ENCODE measurements at places on chromosomes 5 and 9.

DNA sequence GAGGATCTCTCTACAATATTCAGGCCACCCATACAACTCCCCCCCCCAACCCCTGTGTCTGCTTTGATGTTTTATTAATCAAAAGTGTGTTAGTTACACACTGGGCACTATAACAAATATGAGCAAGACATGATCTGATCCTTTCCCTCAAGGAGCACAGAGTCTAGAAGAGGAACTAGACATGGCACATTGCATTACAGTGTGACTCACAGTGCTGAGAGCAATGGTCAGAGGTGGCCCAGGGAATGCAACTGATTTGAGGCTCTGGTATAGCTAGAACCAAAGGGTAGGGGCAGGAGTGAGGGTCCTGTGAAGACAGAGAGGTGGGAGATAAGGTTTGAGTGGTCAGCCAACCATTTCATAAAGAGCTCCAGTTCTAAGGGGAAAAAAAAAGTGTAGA is 539.2 kb downstream of the ACTL7B start:
- DNase-seq = no peak

GRCh38 chr9:74859786-74860185 is 27.9 kb downstream of the TRPM6 start:
- DNase-seq = no peak

DNA sequence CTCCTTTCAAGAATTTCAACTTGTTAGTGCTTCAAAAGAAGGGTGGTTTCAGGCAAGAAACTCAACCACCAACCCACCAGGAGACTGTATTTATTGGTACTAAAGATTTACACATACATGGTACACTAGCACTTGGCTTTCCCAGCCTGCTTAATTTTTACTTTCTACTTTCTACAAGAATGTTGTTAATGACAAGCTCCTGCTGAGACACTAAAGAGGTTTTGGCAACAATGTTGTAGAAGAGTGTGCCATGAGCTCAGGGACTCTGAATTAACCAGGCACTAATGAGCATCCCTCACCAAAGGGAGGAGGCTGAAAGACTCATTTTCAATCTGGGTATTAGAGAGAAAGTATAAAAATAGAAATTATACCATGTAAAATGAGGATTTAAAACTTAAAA is 195.0 kb downstream of the KIAA0825 start:
- DNase-seq = no peak

- peak; percentile 54 for DNase-seq
Observed at GRCh38 chr9:128689293-128689774, 312 bp downstream of the SET start.

DNA sequence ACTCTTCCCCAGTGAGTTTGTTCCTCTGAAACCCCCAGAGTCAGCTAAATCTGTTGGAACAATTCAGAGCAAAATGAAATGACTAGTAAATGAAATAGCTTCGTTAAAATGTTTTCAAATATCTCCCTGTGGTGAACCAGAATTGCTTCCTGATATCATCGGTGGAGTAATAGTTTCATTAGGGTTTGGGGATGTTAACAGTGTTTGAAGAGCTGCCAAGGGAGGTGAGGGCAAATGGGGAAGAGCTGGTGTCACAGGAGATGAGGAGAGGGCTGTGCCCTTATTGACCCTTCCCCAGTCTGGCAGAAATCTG is 4.3 kb upstream of the C7 start:
- no peak for DNase-seq

DNA sequence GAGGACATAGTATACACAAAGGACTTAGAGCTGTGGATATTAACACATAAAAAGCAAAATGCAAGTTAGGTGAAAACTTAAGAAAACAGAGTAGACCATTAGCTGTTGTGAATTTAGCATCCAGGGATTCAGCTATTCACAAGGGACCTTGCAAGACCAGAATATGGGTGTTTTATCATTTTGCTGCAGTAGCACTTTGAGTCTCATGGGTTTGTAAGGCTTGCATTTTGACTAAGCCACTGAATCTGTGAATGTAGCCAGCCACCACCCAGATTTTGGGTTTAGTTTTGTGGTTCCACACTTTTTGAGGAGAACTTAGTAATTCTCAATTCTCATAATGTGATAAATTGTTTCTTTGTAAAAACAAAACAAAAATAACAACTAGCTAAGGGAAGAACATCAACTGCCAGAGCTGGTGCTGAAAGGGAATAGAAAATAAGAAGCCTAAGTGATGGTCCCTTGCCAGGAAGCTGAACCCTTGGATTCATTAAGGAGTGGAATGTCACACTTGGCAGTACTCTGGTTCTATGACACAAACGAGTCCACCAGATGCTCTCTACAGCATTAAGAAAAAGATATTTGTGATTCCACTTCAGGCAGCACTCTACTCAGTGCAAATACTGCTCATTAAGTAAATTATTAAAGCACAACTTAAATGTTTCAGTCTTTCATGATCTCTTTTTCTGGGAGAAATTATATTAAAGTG is 557.4 kb upstream of the ZNF462 start:
- DNase-seq = no peak

DNA sequence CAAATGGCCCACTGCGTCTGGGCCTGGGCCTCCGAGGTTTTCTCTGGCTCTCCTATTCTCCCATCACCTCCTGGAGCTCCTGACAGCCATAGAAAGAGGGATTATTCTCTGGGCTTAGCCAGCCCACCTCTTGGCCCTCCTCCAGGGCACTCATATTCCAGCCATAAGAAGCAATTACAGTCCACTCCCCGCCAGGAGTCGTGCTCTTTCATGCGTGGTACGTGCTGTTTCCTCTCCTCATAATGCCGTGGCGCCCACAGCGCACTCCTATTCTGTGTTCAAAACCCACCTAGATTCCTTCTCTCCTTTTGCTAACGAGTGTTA is 240.8 kb upstream of the ZNF462 start:
- DNase-seq = no peak

- DNase-seq = no peak
Observed at GRCh38 chr5:55897206-55897894, 46.2 kb downstream of the IL31RA start.

DNA sequence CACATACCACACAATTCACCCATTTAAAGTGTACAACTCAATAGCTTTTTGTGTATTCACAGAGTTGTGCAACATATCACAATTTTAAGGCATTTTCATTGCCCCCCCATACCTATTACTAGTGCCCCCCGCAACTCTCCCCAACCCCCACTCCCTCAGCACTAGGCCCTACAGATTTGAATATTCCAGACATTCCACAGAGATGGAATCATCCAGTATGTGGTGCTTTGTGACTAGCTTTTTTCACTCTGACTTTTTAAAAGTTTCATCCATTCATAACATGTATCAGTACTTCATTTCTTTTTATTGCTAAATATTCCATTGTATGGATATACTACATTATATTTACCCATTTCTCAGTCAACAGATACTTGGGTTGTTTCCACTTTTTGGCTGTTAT is 102.9 kb upstream of the LRRTM2 start:
- DNase-seq = no peak

DNA sequence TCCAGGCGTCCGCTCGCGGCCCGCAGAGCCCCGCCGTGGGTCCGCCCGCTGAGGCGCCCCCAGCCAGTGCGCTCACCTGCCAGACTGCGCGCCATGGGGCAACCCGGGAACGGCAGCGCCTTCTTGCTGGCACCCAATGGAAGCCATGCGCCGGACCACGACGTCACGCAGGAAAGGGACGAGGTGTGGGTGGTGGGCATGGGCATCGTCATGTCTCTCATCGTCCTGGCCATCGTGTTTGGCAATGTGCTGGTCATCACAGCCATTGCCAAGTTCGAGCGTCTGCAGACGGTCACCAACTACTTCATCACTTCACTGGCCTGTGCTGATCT is 294 bp downstream of the ADRB2 start:
- DNase-seq = no peak

GRCh38 chr5:112366987-112367386 is 52.1 kb downstream of the EPB41L4A start:
- DNase-seq = no peak

DNA sequence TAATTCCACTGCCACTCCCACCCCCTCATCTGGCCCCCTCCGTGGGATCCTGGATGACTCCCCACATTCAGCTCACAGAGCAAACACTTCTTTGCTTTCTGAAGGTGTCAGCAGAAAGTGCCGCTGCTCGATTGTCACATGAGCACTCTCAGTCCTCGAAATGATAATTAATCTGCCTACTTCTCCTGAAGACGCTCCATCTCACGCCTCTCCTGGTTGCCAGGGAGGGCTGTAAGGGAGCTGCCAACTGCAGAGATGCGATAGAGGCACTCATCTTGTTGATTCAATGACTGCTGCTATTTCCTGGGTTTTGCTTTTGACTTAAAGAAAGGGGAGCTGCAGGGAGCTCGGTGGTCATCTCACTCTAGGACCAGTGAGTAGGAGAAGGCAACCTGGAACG is 206.5 kb downstream of the DAB2IP start:
- DNase-seq = no peak

DNA sequence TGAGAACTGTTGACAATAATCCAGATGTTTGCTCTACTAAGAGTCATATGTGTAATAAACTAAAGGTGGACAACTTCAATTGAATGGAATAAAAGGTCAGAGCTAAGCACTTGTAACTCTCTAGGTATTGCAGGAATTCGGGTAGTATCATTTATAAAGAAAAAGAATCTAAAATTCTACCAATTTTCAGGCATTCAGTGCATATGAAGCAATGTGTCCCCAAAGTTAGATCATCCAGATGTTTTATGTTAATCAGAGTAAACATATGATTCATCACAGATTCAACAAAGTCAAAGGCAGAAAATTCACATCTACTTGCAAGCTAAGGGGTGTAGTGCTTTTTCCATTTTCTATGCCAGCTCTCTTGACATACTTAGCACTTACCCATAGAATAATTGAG is 477.1 kb downstream of the PDE4D start:
- DNase-seq = no peak

DNA sequence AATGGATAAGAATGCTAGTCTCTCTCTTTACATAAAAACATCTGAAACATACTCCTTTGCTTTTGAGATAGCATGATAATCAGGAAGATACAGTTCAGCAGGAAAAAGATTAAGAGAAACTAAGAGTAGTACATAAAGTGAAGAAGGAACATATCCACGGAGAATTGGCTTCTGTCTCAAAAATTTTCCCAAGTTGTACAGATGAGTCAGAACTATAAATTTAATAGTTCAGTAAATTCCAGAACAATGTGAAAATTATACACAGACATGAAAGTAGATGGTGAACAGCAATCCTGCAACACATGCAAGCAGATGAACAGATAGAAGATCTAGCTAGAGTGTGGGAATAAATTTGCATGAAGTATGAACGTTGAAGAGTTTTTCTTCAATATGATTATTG is 691.4 kb upstream of the RIOK2 start:
- no peak for DNase-seq

DNA sequence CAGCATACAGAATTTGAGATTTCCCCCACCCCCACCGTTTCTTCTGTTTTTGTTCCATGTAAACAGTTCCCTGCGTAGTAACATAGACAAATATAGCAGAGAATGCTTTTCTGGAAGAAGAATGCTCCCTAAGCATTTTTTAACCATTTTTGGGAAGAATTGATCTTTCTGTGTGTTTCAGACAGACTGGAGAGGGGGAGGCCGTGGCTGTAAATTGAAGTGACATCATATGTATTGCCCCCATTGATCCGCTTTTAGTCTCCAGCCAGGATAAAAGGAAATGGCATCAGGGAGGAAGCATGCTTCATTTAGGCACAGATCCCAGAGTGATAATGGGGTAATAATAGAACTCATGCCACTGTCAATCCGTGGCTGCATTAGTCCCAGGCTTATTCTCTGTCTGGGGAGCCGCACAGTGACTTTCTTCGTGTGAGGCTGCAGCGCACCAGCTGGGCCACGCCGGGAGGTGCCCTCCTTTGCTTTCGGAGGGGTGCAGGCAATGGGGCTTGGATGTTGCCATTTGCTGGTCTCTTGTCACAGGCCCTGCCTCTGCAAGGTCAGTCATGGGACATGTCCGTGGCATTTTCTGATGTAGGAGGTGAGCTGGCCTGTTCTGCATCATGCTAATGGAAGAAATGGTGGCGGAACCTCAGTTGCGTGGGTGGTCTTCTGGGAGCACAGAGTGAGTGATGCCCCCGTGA is 261.5 kb downstream of the FANCC start:
- no peak for DNase-seq

DNA sequence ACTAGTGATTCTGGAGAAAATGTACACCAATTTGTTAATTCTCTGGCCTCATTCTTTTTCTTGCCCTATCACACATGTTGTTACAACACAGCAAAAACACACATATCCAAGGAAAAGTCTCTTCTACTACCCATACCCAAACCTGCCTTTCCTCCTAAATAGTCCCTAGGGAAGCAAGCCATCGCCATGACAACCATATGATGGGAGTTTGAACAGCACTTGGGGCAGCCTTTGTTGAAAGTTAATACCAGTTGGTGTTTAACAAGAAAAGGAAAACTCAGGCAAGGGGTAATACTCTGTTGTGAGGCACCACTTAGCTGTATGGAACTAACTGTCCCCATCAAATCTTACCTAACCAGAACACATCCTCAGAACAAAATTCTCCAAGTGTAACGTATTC is 1.7 kb downstream of the TRPM3 start:
- DNase-seq = no peak

GRCh38 chr9:114487607-114488300 is 17.5 kb downstream of the WHRN start:
- DNase-seq = peak; percentile 52

- no peak for DNase-seq
Observed at GRCh38 chr5:5364932-5365331, 57.5 kb upstream of the ICE1 start.

- DNase-seq = no peak
Observed at GRCh38 chr5:1905108-1905507, 22.4 kb upstream of the IRX4 start.

DNA sequence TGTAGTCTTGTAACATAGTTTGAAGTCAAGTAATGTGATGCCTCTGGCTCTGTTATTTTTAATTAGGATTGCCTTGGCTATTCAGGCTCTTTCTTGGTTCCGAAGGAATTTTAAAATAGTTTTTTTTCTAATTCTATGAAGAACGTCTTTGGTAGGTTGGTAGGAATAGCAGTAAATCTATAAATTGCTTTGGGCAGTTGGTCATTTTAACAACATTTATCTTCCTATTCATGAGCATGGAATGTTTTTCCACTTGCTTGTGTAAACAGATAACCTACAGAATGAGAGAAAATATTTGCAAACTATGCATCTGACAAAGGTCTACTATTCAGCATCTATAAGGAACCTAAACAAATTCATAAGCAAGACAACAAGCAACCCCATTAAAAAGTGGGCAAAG is 173.2 kb upstream of the TRPC7 start:
- DNase-seq = no peak

- no peak for DNase-seq
Observed at GRCh38 chr5:143418140-143418866, 14.8 kb upstream of the NR3C1 start.

GRCh38 chr5:52735139-52735538 is 52.6 kb upstream of the ITGA1 start:
- DNase-seq = no peak
